ENCODE measurements at places on chromosomes 1 and 21. TPM values are rescaled to one million over a fixed set of nuclear protein-coding genes. Genes with fewer than 3 reads are reported as not detected.

Gene LCE1B
- total RNA-seq, result not detected

DNA sequence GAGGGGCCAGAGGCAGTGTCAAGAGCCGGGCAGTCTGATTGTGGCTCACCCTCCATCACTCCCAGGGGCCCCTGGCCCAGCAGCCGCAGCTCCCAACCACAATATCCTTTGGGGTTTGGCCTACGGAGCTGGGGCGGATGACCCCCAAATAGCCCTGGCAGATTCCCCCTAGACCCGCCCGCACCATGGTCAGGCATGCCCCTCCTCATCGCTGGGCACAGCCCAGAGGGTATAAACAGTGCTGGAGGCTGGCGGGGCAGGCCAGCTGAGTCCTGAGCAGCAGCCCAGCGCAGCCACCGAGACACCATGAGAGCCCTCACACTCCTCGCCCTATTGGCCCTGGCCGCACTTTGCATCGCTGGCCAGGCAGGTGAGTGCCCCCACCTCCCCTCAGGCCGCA is at the start of gene BGLAP:
Gene BGLAP (plus strand): TSS at position 259 of the 400 bp plus-strand sequence. CDS start 48 bp downstream, at position 307.
- H3K27ac ChIP-seq, result peak within 1 kb of the TSS; percentile 39
- no peaks in the 10 kb centered on the region for H3K27me3 ChIP-seq
- no peak within 1 kb of the TSS for H3K4me3 ChIP-seq
- DNase-seq, result no peak

Gene GNAT2
- total RNA-seq, result not detected

- H3K4me3 ChIP-seq, result no peak overlapping the region
- peaks cover 56% of the 10 kb centered on the region for H3K36me3 ChIP-seq
- H3K27ac ChIP-seq, result no peak overlapping the region
- peaks cover 20% of the 10 kb centered on the region for H3K4me1 ChIP-seq
- H3K27me3 ChIP-seq, result no peaks in the 10 kb centered on the region
- DNase-seq, result no peak
Measured at GRCh38 chr1:111234866-111235265, 7.4 kb downstream of the CHI3L2 start.

- no peak for DNase-seq
- no peaks in the 10 kb centered on the region for H3K4me1 ChIP-seq
- no peaks in the 10 kb centered on the region for H3K27me3 ChIP-seq
- no peak overlapping the region for H3K27ac ChIP-seq
- H3K4me3 ChIP-seq, result no peak overlapping the region
Measured at GRCh38 chr21:37866027-37866426, 50.2 kb downstream of the KCNJ6 start.
